Motor neuron (in vitro differentiated cells): ENCODE measurements at places on chromosomes 4 and X. TPM values are rescaled to one million over a fixed set of nuclear protein-coding genes. Genes with fewer than 3 reads are reported as not detected.

The TEX13C gene
- not detected in 2 replicates for total RNA-seq

The GPR173 gene
- total RNA-seq, result 34.8 and 39.9 TPM in 2 replicates

The SLC7A11 gene
- total RNA-seq, result 4.6 and 5.1 TPM in 2 replicates

The HOPX gene
- total RNA-seq, result 0.32 and 0.76 TPM in 2 replicates

The FRG2 gene
- total RNA-seq, result not detected in 2 replicates

The H2AZ1 gene
- total RNA-seq, result 247 and 263 TPM in 2 replicates
